ENCODE measurements at places on chromosomes 4 and X. TPM values are rescaled to one million over a fixed set of nuclear protein-coding genes. Genes with fewer than 3 reads are reported as not detected.

DNA sequence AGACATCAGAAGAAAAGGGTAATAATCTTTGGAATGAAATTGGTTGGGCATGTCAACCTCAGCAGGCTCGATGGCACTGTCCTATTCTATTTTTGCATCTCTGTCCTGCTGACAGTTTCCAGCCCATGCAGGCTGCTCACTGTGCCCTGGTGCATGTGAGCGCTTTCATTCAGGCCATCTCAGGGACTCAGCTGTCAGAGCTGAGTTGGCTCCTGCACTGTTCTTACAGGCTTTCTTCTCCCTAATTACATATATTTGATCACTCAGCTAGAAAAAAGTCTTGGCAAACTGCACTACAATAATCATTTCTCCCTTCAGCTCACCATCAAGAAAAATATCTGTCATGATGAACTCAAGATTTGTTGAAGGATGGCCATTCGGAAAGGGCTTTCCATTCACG, 84.7 kb downstream of the RASL11B start:
- no peaks in the 10 kb centered on the region for H3K36me3 ChIP-seq
- H3K27ac ChIP-seq = no peak overlapping the region
- H3K4me1 ChIP-seq = peaks cover 40% of the 10 kb centered on the region
- no peak overlapping the region for H3K4me3 ChIP-seq
- H3K27me3 ChIP-seq = no peaks in the 10 kb centered on the region
- peak; percentile 40 for DNase-seq

DNA sequence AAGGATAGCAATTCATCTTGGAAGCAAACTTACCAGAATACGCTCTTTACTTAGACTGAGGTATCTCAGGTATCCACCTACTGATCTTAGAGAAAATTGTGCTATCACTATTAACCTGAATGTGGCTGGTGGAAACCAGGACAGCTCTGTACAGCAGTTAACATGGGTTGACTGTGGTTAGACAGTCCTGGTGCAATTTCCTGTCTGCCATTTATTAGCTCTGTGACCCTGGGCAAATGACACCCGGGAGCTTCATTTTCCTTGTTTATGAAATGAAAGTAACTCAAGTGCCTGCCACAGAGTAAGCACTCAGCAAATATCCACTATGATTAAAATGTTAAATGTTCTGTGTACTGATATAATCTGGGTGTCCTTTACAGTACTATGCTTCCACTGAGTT, 60.0 kb downstream of the SMC1A start:
- H3K36me3 ChIP-seq = no peaks in the 10 kb centered on the region
- no peak for DNase-seq
- no peaks in the 10 kb centered on the region for H3K4me1 ChIP-seq
- H3K4me3 ChIP-seq = no peak overlapping the region

- H3K27me3 ChIP-seq = no peaks in the 10 kb centered on the region
- H3K27ac ChIP-seq = no peak overlapping the region
- H3K4me3 ChIP-seq = no peak overlapping the region
- H3K4me1 ChIP-seq = no peaks in the 10 kb centered on the region
Observed at GRCh38 chrX:72048510-72049455, 82.9 kb downstream of the RTL5 start.

- peaks cover 5% of the 10 kb centered on the region for H3K36me3 ChIP-seq
- DNase-seq = no peak
- H3K4me3 ChIP-seq = no peak overlapping the region
- H3K4me1 ChIP-seq = no peaks in the 10 kb centered on the region
Observed at GRCh38 chr4:17583276-17583675, 6.3 kb downstream of the LAP3 start.

FAAH2 gene
- total RNA-seq = 24.6 TPM

GYG2 gene
- 44.4 TPM for total RNA-seq

DNA sequence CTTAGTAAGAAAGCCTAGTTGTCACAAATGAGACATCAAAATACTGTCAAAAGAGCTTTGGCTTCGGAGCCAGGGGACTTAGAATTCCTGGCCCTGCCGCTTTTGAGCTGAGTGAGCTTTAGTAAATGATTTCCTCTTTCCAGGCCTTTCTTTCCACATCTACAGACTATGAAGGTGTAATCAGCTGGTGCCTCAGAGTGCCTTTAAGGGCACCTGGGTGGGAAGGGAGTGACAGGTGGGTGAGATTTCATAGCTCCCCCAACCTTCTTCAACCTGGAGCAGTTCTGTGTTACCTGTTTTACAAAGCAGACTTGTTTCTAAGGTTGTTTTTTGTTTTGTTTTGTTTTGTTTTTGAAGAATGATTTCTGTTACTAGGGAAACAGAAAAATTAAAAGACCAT, 154.7 kb upstream of the BOD1L1 start:
- H3K4me1 ChIP-seq = peaks cover 7% of the 10 kb centered on the region
- no peaks in the 10 kb centered on the region for H3K36me3 ChIP-seq
- no peak overlapping the region for H3K27ac ChIP-seq
- no peak for DNase-seq
- H3K4me3 ChIP-seq = no peak overlapping the region

C4orf51 gene
- total RNA-seq = not detected

DNA sequence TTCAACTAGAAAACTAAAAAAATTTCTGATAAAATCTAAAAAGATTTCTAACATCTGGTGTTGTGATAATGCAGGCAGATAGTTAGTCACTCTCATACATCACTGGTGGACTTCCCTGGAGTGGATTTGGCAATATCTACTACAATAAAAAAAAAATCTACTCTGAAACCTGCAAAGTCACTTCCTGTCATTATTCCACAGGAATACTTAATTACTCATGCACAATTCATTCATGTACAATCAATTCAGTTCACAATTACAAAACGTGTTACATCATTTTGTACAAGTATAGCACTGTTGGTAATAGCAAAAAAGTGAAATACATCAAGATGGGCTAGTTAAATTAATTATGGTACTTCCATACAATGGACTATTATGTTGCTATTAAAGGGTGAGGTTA, 16.5 kb upstream of the RHOH start:
- H3K4me3 ChIP-seq = no peak overlapping the region
- no peak for DNase-seq
- H3K27ac ChIP-seq = no peak overlapping the region

DNA sequence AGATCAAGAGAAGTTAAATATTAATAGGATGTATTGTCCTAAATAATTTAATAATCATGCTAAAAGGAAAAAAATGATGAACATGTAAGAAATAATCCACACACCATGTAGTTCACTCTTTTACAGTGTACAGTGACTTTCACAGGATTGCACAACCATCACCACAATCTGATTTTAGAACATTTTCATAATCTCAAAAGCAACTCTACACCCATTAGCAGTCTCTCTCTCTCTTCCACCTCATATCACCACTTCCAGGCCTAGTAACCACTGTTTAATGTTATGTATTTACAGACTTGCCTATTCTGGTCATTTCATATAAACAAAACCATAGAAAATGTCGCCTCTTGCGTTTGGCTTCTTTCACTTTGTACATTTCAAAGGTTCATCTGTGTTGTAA, 153.4 kb downstream of the FSTL5 start:
- no peak for DNase-seq
- no peaks in the 10 kb centered on the region for H3K27me3 ChIP-seq
- peaks cover 4% of the 10 kb centered on the region for H3K4me1 ChIP-seq
- H3K36me3 ChIP-seq = no peaks in the 10 kb centered on the region
- H3K4me3 ChIP-seq = no peak overlapping the region

- H3K27me3 ChIP-seq = no peaks in the 10 kb centered on the region
- peak overlapping the region; percentile 75 for H3K27ac ChIP-seq
Observed at GRCh38 chr4:117156806-117157205, 71.4 kb upstream of the TRAM1L1 start.

SUPT20HL1 gene
- total RNA-seq = not detected

CCNB3 gene
- 0.09 TPM for total RNA-seq

XAGE2 gene
- not detected for total RNA-seq

C4orf17 gene
- not detected for total RNA-seq

DNA sequence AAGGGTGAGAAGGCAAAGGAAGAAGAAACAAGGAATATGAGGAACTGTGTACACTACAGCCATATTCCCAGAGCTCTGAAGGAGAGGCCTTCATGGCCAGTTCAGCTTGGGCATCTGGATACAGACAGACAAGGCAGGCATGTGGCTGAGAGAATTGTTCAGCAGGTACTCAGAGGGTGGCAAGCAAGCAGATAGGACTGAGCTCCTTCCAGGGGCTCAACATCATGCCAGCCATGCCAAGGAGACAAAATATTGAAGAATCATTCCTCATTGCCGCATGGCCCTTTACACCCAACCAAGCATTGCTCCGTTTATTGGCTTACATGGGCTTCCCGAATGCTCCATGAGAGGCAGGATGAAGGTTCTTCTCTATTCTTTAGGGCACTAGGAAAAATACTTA, 78.5 kb upstream of the EFNB1 start:
- no peak overlapping the region for H3K4me3 ChIP-seq
- no peaks in the 10 kb centered on the region for H3K36me3 ChIP-seq
- no peak overlapping the region for H3K27ac ChIP-seq
- DNase-seq = no peak
- H3K4me1 ChIP-seq = no peaks in the 10 kb centered on the region

GRCh38 chrX:141183000-141183399, 6.1 kb upstream of the LDOC1 start:
- no peaks in the 10 kb centered on the region for H3K27me3 ChIP-seq
- H3K4me1 ChIP-seq = no peaks in the 10 kb centered on the region
- H3K4me3 ChIP-seq = no peak overlapping the region
- H3K36me3 ChIP-seq = no peaks in the 10 kb centered on the region
- no peak for DNase-seq
- H3K27ac ChIP-seq = no peak overlapping the region

ELOVL6 gene
- total RNA-seq = 45.9 TPM

MYOZ2 gene
- not detected for total RNA-seq

All from neural progenitor cell (in vitro differentiated cells).